ENCODE measurements at places on chromosomes 16 and 17.

DNA sequence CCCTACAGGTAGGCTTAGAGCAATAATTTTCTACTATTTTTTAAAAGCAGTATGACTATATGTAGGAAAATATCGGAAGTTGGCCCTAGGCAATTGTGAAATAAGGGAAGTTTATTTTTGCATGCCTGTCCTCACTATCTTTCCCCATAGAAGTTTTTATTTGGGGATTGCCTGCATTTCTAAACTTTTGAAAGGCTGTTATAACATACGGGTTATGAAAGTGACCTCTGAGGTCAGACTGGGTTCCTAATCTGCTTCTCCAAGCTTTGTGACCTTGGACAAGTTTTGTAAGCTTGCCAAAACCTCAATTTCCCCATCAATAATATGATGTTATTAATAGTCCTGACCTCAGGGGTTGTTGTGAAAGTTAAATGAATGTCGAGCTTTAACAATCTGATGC, 67.1 kb downstream of the ARHGAP44 start:
- no peak for DNase-seq

GRCh38 chr17:46192439-46193150, 634 bp downstream of the KANSL1 start:
- peak; percentile 65 for DNase-seq

DNA sequence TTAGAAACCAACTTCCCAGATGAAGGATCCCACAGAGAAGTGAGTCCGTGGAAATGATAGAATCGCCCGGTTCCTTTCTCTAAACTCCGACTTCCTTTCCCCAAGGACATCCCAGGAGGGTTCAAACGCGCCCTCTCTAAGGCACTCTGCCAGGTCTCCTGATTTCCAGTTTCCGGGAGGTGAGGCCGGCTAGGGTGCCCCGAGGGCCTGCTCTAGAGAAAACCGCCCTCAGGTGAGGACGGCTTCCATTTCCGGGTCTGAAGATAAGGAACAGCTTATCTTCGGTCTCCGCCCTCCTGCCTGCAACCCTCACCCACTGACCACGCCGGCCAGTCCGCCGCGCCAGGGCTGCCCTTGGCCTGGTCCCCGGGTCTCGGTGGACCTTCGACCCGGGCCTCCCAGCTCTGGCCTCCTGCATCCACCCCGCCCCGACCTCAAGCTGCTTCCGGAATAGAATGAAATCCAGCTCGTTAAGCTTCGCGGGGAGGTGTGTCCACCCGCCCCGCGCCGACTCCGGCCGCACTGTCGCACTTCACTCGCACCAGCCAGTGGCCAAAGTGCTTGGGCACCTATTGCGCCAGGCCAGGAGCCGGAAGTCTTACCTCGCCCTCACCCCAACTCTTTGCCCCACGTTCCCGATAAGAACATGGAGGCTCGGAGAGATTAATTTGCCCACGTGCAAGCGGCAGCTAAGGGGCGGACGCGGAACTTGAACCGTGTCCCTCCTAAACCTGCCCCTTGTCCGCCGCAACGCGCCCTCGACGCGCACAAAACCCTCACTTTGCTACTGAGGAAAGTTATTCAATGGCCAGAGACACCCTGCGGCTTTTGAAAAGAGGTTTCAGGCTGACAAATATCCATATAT, 836 bp upstream of the MMP15 start:
- no peak for DNase-seq

DNA sequence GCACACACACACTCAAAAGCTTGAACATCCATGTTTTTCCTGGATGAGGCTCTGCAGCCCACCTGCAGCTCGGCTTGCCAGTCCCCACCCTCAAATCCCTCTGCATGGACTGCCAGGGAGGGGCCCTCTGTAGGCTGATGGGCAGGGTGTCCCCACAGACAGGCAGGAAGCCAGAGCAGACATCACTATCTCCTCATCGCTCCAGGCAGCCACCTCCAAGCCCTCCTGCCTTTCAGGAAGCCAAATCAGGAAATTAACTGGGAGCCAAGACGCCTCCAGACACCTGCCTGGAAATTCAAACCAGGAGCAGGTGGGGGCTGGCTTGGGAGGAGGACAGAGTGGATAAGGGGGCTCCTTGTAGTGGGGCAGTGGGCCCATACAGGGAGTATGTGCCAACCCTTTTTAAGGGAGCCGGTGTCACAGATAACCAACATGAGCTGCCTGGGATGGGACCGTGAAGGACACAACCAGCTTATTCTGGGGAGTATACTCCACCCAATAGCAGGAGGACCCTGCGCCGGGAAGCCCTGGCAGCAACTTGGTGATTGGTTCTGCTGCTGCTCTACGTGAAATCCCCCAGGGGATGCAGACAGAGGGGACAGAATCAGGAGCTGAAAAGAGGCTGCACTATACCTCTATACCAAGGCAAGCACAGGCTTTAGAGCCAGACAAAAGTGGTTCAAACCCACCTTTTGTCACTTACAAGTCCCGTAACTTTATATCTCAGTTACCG, 139.1 kb downstream of the CCT6B start:
- DNase-seq = no peak

GRCh38 chr17:9203771-9204425, 182.6 kb downstream of the NTN1 start:
- no peak for DNase-seq

DNA sequence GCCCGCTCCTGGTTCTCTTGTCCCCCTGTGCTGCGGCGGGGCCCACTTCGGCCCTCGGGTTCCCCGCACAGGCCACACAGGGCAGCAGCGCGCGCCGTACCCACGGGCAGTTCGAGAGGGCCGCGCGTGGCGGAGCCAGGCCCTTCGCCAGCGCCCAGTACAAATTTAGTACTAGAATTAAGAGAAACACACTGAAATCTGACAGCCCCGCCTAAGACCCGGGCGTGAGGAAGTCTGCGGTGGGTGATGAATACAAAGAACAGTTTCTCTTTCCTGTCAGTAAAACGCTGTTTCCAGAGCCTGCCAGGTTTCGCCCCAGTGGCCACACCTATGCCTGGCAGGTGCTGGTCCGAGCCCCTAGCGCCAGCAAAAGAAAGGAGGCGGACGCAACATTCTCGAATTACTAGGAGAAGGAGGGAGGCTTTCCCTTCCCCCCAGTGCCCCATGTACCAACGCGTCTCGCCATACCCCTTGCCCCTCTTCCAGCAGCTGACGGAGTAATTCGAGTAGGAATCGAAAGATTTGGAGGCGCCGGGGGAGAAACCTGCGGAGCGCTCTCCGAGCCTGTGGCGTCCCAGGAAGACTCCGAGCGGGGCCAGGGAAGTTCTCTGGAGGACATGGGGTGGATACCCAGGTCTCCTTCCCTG, 591 bp upstream of the SLFN5 start:
- DNase-seq = peak; percentile 67

DNA sequence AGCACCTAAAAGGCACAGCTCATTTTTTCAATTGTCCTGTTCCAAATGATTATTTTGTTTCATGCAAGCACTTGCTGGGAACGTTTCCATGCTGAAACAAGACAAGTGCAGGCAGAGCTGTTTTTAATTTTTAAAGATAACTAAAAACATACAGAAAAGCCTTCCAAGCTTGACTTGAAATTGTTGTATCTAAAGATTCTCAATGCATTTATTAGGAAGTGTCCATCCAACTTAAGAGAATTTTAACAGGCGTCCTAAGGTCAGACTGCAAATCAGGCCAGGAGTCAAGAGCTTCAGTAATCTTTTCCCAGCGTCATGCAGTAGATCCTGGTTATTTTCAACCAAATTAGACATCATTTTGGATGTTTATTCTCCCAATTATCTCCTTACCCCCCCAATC, 702.8 kb downstream of the KCNJ2 start:
- no peak for DNase-seq

DNA sequence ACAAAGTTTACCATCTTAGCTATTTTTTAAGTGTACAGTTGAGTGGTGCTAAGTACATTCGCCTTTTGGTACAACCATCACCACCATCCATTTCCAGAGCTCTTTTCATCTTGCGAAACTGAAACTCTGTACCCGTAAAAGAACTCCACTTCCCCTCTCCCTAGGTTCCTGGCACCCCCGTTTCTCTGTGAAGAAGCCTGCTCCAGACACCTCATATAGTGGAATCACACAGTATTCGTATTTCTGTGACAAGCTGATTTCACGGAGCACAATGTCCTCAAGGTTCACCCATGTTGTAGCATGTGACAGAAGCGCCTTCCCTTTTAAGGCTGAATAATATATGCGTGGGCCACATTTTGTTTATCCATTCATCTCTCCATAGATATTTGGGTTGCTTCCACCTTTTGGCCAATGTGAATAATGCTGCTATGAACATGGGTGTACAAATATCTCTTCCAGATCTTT, 54.2 kb upstream of the MAP3K14 start:
- no peak for DNase-seq

DNA sequence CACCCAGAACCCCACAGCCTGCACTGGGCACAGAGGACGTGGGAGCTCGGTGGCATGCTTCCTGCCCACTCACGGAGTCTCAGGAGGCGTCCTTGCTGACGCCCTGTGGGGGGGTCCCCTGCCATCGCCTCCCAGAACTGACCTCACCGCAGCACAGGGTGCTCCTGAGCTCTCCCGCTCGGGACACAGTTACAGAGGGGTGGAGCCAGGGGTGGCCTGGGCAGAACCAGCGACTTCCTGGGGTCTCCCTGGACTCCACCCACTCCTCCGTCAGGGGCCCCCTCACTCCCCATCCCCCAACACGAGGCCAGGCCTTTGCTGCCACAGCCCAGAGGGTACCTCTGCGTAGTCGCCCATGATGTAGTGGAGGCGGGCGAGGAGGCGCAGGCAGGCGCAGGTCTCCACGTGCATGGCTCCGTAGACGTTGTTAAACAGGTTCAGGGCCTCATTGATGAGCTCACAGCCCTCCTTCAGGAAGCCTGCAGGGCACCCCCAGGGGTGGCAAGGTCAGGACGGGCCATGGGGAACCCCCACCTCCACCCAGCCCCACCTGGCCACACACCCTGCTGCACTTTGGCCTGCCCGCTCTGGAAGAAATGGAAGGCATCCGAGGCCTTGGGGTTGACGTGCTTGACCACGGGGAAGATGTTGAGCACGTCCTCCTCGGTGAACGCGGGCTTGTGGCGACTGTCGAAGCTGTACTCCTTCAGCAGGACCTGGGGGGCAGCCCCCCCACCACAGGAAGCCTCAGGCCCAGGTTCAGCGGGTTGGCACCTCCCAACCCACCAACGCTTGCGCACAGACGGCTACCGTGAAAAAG, 17.8 kb downstream of the CLUH start:
- no peak for DNase-seq

DNA sequence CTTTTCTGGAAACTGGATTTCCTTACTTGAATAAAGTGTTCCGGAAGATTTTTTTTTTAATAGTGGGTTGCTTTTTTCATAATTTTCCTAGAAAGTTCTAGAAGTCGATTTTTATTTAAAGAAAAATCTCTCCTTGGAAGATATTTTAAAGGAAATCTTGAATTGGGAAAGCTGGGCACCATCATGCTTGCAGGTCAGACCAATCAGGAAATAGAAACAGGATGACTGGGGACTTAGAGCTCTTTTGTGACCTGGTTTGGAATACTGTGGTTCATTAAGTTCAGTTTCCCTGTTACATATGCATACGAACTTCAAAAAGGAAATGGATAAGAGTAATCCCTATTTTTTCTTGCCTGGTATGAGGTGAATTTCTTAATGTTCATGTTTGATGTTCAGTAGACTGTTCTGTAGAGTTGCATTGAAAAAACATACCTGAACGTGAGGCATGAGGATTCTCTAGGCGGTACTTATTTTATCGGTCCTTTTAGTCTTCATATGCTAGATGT, 1.2 kb downstream of the NFATC3 start:
- DNase-seq = peak; percentile 59

Data from KBM-7 (cell line).